ENCODE measurements at places on chromosomes 7 and 10. TPM values are rescaled to one million over a fixed set of nuclear protein-coding genes. Genes with fewer than 3 reads are reported as not detected.

GRCh38 chr10:14016931-14017333, 313.8 kb downstream of the FRMD4A start:
- no peak for DNase-seq

DNA sequence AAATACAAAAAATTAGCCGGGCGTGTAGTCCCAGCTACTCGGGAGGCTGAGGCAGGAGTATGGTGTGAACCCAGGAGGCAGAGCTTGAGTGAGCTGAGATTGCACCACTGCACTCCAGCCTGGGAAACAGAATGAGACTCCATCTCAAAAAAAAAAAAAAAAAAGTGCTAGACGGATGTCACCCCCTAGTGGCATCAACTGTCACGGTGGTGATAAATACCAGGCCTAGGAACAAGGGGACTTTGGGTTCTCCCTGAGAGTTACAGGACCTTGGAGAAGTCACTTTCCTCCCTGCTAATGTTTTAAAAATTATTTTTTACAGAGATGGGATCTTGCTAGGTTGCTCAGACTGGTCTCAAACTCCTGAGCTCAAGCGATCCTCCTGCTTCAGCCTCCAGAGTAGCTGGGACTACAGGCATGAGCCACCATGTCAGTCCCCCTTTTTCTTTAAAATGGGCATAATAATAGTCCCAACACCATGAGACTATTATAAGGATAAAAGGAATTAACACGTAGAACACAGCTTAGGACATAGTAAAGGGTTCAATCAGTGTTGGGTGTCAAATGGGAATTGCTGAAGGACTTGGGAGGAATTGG, 2.6 kb upstream of the TMEM130 start:
- DNase-seq: no peak

DNA sequence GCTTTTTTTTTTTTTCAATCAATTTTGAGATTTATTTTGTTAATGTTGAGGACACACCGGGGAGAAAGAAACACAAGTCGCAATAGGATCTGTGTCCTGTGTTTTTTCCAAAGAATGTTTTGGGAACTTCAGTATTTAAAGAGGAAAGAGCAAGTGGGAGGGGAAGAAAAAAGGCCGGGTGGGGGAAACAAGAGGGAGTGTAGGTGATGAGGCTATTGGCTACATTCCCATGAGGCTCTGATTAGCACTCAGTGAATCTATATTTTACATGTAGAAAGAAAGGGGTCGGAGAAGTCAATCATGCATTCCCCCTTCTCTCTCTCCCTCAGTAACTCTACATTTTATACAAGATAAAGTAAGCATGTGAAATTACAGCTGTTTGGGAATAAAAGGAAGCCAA, 4.1 kb downstream of the ZNF680 start:
- no peak for DNase-seq

The REPIN1 gene
- 41.3 TPM for polyA plus RNA-seq

The BMPER gene
- polyA plus RNA-seq: 8.8 TPM

Measured in BJ (cell line).